ENCODE measurements at places on chromosomes 3 and 15.

- no peak for DNase-seq
Measured at GRCh38 chr3:146899171-146899570, 294.0 kb upstream of the PLSCR5 start.

- DNase-seq = no peak
Measured at GRCh38 chr3:58731673-58732072, 65.1 kb upstream of the FAM3D start.

GRCh38 chr15:72342385-72342784 is 22.4 kb upstream of the CELF6 start:
- DNase-seq = peak; percentile 94

DNA sequence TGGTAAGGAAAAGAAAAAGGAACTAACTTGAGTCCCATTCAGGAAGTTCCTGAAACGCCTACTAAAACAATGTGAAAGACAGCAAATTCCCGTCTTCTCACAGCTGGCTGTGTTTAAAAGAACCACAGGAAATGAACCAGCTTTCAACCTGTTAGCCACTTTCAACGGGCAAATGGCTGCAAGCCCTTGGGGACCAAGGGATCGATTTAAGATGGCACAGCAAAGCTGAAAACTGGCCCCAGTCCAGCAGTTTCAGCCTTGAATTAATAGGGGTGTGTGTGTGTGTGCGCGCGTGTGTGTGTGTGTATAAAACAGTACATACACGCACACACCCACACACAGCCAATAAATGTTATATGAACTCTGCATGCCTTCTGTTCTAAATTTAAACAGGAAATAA is 168.7 kb upstream of the TMCO5A start:
- DNase-seq = peak; percentile 21

DNA sequence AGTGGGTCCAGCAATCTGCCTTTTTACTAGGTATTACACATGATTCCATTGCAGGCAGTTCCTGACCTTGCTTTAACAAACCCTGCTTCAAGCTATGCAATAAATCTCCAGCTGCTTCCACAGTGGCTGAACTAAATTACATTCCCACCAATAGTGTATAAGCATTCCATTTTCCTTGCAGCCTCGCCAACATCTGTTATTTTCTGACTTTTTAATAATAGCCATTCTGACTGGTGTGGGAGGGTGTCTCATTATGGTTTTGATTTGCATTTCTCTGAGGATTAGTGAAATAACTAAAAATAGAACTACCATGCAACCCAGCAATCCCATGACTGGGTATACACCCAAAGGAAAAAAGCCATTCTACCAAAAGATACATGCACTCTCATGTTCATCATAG is 36.4 kb upstream of the DNAJC13 start:
- DNase-seq = no peak

GRCh38 chr3:71514621-71515020 is 68.9 kb downstream of the FOXP1 start:
- DNase-seq = no peak

- DNase-seq = no peak
Measured at GRCh38 chr3:195196266-195196665, 74.7 kb downstream of the XXYLT1 start.

DNA sequence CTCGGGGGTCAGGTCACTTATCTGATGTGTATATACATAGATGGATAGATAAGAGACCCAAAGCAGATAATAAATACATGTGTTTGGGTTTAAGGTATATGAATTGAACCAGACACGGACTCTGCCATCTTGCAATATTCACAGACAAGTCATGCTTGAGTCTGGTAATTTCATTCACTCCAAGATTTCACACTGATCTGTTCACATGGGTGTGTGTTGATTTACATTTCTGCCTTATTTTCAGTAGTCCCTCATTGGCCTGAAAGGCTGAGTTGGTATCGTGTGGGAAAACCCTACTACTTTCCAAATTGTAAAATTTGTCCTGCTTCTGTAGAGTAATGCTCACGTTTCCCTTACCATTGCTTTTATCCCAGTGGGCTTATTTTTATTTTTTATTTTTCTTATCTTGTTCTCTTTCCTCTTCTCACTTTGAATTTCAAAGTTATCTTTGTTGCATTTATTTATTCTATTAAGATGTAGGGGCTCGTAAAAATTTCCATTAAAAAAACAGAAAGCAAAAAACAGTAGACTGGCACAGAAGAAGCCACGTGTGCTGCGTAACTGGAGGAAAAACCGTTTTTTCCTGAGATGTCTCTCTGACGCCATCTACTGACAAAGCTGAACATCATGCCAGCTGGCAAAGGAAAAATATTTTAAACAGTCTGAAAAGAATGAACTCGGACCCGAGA is 10.8 kb upstream of the MFSD1 start:
- DNase-seq = peak; percentile 77

DNA sequence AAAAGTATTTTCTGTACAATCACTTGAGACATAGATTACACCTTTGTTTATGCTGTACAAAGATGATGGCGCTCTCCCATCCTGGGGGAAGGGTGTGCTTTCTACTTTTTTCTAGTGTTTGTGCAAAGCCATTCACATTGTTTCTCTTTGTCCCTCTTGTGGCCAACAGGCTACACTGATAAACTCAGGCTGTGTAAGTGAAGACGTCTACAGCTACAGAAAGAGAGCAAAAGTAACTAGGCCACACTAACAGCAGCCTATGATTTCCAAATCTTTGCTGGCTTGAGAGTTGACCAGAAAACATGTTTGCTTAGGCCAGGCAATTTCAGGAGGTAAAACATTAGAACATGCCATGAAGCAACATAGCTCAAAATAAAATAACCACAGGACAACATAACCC is 75.1 kb downstream of the FOXB1 start:
- peak; percentile 62 for DNase-seq

GRCh38 chr3:138945709-138946662 is 951 bp downstream of the FOXL2 start:
- peak; percentile 68 for DNase-seq

GRCh38 chr15:95981209-95981608 is 349.3 kb upstream of the NR2F2 start:
- no peak for DNase-seq

DNA sequence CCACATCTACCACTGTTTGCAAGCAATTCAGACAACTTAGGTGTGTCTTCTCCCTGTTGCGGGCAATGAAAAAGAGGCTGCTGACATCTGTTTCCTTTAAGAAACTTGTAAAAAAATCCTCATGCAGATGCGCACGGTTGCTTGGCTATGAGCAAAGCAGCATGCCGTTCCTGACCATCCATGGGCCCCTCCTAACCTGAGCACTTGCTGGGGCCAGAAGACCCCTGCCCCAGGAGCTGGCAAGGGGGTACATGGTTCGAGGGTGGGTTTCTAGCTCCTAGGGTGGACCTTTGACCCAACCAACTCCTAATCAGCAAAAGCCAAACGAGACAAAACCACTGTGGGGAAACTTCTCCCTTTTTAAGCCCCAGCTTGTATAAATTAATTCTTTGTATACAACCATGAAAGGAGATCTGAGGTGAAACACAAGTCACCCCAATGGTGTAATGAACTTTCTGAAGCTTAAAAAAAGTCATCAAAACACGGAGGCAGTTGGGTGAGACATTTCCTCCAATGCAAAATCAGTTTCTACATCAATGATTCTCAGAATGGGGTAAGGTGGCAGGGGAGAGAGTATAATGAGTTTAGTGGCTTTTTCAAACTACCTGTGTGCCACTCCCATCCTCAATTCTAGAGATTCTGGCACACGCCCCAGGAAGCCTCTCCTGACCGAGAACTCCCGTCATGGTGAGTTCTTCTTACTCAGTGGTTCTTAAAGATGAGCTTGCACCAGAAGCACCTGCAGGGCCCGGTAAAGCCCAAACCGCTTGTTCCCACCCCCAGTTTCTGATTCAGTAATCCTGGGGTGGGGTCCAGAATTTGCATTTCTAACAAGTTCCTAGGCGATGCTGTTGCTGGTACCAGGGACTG is 44.1 kb downstream of the CPN2 start:
- no peak for DNase-seq

DNA sequence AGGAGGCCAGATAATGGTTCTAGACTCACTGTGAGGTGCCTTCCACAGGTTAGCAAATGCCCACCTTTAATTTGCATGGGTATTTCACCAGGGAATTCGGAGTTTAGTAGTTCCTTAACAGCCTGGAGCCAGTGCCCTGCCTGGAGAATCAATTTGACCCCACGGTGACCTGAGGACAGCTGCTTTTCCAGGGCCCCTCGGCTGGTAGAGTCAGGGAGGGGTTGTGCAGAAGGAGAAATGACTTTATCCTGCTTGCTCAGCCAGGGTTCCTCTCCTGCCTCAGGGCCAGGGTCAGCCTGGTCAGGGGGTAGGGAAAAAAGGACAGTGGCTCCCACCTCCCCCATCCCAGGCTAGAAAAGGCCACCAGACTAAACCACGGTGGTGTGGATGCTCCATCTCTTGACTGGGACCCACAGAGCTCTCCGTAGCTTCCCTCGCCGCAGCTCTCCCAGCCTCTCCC is 12.0 kb downstream of the DLL4 start:
- no peak for DNase-seq

GRCh38 chr15:70280781-70281180 is 183.1 kb upstream of the TLE3 start:
- DNase-seq = no peak

DNA sequence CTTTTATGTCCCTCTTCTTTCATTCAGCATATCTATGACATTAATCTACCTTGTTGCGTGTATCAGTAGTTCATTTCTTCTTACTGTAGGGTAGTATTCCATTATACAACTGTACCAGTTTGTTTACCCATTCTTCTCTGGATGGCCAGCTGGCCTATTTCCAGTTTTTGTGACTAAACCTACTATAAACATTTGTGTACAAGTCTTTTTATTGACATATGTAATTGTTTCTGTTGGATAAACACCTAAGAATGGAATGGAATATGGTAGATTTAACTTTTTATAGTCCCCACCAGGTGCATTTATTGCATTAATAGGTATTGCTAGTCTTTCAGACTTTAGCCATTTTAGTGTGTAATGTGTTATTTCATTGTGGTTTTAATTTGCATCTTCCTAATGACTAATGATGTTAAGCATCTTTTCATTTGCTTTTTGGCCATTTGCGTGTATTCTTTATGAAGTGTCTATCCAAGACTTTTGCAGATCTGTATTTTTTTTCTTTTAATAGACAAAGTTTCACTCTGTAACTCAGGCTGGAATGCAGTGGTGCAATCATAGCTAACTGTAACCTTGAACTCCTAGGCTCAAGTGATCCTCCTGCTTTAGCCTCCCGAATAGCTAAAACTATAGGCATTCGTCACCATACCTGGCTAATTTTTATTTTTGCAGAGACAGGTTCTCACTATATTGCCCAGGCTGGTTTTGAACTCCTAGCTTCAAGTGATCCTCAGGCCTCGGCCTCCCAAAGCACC is 41.9 kb upstream of the XRN1 start:
- no peak for DNase-seq

- no peak for DNase-seq
Measured at GRCh38 chr3:25412269-25412668, 15.8 kb upstream of the RARB start.

GRCh38 chr3:66406163-66406562 is 94.7 kb downstream of the LRIG1 start:
- no peak for DNase-seq

- DNase-seq = peak; percentile 10
Measured at GRCh38 chr3:12630292-12630691, 33.6 kb downstream of the RAF1 start.

DNA sequence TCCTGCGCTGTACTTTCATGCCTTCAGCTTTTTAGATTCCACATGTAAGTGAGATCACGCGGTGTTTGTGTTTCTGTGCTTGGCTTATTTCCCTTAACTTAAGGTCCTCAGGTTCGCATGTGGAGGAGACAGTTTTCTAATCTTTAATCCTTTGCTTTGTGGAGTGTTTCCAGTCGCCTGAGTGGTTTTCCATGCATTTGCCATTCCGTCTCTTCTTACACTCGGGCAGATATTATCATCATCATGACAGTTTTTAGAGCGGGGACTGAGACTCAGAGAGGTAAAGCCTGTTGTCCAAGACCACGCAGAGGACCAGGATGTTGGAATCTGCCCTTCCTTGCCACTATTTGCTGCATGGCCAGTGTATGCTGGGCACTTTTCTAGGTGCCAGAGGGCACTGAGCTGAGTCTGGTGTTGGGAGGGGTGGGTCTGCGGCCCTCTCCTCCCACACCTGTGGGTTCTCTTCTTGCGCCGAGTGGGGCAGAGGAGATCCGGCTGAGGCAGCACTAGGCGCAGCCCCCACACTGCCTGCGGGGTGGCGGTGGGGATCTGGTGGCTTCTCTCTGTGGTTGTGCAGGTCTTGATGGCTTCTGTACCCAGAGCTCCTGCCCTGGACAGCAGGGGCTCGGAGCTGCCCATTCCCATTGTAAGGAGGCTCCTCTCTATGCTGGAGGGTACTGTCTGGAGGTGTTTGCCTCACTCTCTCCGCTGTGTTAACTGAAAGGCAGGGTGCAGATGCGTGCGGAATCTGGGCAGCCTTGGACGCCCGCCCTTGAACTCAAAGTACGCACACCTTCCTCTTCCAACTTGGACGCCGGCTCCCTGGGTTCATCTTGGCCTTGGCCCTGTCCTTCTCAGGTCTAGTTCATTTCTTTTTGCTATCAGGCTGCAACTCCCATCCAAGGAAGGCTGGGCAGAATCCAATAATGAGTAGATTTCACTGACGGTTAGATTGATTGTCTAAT is 156.0 kb upstream of the RGMA start:
- DNase-seq = no peak

GRCh38 chr3:17730318-17730967 is 12.0 kb downstream of the TBC1D5 start:
- peak; percentile 4 for DNase-seq

GRCh38 chr3:7305561-7305960 is 444.6 kb downstream of the GRM7 start:
- DNase-seq = no peak

GRCh38 chr15:35912196-35912595 is 366.2 kb upstream of the DPH6 start:
- peak; percentile 17 for DNase-seq

GRCh38 chr3:3065876-3066275 is 44.3 kb downstream of the IL5RA start:
- no peak for DNase-seq

DNA sequence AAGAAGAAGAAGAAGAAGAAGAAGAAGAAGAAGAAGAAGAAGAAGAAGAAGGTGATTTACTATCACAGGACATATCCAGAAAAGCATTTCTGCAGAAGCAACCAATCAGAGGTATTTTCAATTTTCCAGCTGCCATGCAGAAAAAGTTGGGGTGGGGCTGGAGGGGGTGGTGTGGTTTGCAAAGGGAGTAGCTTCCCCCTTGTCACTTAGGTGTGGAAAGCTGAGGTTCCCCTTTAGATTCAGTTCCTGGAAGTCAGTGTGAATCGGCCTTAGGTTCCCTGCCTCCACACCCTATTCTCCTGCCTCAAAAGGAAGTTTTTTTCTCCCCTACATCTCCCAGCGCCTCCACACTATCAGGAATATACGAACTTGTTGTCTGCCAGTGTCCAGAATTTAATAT is 276.7 kb upstream of the ARRDC4 start:
- no peak for DNase-seq

Measured in GM23338 (cell line).